Mesothelial cell of epicardium (in vitro differentiated cells): ENCODE measurements at places on chromosomes 16 and 17. TPM values are rescaled to one million over a fixed set of nuclear protein-coding genes. Genes with fewer than 3 reads are reported as not detected.

Gene TPSAB1
- total RNA-seq: not detected in 3 replicates

Gene B4GALNT2
- 0.02 to 0.07 TPM (median 0.04 TPM) in 3 replicates for total RNA-seq

Gene TNFRSF17
- not detected in 3 replicates for total RNA-seq

Gene FOXN1
- 0.34 to 0.42 TPM (median 0.34 TPM) in 3 replicates for total RNA-seq

Gene PDILT
- total RNA-seq: not detected in 3 replicates

Gene SEPTIN12
- 0.42 to 1.3 TPM (median 0.44 TPM) in 3 replicates for total RNA-seq

DNA sequence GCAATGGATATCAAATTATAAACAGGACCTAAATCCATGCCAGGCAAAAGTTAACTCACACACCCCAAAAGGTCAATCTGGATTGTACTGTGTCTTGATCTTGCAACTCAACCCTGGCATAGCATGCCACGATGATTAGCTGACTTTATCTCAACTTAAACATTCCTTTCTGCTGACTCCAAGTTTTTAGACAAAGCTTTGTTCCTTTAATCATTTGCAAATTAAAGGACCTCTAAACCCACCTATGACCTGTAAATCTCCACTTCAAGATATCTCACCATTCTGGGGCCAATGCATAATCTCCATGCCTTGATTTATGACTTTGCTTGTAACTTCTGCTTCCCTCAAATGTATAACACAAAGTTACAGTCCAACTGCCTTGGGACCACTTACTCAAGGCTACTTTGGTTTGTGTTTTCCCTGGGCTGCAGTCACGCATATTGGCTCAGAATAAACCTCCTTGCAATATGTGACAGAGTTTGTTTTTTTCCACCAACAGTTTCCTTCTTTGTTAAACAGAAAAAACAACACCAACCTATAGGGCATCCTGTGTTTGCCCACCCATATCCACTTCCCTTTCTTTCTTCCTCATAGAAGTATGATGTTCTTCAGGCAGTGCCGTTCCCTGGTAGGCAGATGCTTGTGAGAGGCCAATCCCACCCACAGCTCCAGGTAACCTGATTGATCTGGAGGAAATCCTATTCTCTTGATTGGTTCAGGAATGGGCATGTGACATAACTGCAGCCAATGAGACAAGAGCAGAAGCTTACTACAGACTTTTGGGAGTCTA, 390.6 kb upstream of the ERCC4 start:
- DNase-seq: no peak

DNA sequence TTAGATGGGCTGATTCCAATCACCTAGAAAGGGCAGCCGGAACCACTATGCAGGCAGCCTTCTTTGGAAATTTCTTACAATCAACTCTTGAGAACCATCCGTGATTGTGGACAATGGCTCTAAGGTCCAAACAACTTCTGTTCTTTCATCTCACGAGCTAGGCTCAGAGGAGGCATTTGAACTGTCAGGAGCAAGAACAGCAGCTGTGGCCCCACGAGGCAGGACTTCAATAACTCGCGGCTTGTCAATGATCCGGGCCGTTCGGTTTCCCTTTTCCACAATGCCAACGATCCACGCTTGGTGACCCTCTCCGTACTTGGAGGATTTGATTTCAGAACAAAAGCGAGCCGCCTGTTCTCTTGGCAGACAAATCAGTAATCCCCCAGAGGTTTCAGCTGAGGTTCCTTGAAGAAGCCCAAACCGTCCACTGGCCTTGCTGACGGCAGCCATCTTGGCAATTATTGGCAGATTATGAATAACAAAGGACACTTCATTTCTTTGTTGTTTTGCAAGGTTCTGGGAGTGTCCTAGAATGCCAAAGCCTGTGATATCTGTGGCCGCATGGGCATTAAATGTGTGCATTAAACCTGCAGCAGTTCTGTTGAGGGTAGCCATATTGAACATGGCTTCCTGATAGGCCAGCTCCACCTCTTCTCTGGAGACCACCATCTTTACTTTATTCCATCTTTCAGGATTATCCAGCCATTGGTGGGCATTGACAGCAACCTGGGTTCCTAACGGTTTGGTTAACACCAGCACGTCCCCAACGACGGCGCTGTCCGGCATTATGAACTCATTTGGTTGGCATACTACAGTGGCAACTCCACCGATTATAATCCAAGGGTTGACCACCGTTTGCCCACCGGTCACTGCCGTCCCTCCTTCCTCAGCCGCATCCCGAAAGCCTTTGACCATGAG, 1.2 kb downstream of the SEPHS2 start:
- no peak for DNase-seq

GRCh38 chr16:85903559-85903958, 4.6 kb downstream of the IRF8 start:
- DNase-seq: no peak

DNA sequence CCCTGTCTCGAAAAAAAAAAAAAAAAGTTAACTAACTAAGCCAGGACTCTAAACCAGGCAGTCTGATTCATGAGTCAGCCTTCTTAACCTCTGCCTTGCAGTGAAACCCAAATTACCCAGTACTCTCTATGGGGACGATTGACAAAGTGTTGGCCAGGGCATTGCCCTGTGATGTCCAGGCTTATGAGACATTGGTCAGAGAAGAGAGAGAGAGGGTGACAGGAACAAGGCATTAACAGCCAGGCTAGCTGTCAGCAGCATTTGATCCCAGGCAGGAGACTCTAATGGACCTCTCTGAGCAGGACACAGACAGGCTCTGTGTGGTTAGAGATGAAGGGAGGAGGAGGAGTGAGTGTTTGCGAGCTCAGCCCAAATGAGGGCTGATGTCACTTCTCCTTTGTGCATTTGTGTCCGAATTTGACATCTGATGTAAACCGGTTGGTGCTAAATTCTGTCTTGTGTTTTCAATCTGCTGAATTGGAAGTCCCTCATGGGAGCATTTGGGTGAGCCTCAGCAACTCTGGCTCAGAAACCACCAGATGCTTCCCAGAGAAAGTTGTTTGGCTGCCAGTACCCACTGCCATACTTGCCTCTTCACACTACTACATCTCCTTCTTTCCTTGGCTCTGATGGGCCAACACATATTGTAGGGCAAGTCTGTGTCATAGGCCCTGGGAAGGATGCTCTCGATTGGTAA, 4.3 kb upstream of the MYL4 start:
- DNase-seq: no peak

DNA sequence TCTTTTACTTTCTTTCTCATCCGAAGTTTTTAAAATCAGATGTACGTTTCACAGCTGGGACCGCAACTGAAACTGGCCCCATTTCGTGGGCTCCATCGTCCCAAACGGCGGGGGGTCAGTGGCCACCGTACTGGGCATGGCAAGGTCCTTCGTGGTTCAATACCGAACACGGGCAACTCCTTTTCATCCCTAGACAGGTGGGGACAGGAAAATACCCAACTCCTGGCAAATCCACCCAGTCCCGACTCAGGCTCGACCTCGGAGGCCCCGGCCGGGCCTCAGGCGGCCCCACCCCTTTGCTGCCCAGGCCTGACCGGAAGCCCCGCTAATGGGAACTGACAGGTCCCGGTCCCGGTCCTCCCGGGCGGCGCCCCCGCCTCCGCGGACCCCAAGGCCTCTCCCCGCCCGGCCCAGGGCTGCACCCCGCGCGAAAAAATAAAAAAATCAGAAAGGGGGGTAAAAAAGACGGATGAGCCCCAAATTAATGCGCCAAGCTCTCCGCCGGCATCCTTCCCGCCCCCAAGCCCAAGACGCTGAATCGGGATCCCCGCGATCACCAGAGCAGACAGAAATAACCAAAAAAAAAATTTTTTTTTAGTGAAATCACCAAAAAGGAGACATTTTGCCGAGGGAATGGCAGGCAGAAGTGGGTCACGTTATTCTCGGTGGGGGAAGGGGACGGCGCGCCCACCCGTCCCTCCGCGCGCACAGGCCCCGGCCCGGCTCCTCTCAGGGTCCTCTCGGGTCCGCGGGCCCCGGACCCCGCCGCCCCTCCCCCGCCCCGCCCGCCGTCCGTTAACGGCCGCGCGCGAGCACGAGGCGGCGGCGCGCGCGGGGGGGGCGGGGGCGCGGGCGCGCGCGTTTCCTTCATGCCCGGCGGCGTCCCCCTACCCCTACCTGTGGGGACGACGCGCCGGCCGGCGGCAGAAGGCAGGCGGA, 562 bp downstream of the ZC3H7A start:
- no peak for DNase-seq

DNA sequence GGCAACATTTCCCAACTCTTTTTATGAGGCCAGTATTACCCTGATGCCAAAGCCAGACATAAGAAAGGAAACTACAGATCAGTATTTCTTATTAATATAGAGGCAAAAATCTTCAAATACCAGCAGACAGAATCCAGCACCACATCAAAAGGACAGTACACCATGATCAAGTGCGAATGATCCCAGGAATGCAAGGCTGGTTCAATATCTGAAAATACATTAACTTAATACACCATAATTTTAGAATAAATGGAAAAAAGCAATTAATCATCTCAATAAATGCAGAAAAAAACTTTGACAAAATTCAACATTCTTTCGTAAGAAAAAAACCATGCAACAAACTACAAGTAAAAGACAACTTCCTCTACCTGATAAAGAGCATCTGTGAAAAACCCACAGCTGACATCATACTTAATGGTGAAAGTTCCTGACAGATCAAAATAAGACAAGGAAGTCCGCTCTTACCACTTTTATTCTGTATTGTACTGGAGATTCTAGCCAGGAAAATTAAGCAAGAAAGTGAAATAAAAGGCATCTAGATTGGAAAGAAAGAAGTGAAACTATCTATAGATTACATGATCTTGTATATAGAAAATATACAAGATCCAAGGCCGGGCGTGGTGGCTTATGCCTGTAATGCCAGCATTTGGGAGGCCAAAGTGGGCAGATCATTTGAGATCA, 26.4 kb upstream of the MAPK3 start:
- DNase-seq: no peak

DNA sequence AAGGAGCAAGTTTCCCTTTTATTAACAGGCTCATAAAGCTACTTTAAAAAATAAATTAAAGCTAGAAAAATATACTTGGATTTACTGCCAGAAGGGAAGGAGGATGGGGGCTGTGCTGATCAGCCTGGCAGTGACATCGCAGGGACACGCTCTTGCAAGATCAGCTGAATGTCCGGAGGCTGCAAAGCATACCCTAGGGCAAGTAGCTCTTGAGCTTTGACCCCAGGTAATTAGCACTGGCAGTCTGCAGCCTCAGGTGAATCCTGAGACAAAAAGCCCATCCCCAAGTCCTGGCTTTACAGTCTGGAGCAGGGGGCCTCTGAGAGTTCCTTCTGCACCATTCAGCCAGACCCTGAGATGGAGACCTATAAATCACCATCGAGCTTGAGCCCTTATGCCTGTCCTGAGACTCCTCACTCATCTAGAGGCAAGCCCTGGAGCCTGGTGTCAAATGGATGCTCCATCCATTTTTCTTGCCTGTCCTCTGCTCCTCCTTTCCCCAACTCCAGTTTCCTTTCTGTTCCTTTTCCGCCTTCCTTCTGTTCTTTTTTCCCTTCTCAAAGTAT, 131.7 kb downstream of the TMEM114 start:
- no peak for DNase-seq

- no peak for DNase-seq
Observed at GRCh38 chr17:72432143-72432621, 311.4 kb downstream of the SOX9 start.

DNA sequence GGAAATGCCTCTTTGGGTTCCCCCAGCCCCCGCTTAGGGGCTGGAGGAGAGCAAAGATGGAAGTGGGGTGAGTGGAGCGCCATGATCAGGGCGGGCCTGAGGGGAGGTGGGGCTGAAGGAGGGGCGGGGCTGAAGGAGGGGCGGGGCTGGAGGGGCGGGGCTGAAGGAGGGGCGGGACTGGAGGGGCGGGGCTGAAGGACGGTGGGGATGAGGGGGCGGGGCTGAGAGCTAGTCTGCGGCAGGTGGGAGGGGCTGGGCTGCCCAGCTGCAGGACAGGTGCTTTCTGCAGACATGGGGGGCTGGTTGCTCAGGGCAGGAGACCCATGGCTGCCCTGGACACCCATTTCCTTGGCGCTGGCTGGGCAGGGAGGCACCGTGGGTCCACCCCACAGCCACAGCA, 39.1 kb upstream of the PABPN1L start:
- no peak for DNase-seq

DNA sequence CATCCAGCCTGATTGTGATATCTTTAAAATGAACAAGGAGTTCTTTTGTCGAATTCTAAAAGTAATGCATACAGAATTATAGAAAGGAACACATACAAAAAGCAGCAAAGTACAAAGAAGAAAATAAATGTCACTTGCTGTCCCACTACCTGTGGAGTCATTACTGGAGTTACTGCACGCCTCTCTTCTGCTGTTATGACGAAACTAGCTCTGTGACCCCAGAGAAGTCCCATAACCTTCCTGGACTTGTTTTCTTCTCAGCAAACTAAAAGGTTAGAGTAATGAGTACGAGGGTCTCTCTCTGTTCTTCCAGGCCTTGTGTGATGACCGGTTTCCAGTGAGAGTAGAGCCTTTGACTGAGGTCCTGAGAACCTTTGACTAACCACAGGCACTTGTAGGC, 26.9 kb downstream of the BANP start:
- no peak for DNase-seq

GRCh38 chr17:62724398-62725146, 83.5 kb downstream of the MARCHF10 start:
- no peak for DNase-seq

DNA sequence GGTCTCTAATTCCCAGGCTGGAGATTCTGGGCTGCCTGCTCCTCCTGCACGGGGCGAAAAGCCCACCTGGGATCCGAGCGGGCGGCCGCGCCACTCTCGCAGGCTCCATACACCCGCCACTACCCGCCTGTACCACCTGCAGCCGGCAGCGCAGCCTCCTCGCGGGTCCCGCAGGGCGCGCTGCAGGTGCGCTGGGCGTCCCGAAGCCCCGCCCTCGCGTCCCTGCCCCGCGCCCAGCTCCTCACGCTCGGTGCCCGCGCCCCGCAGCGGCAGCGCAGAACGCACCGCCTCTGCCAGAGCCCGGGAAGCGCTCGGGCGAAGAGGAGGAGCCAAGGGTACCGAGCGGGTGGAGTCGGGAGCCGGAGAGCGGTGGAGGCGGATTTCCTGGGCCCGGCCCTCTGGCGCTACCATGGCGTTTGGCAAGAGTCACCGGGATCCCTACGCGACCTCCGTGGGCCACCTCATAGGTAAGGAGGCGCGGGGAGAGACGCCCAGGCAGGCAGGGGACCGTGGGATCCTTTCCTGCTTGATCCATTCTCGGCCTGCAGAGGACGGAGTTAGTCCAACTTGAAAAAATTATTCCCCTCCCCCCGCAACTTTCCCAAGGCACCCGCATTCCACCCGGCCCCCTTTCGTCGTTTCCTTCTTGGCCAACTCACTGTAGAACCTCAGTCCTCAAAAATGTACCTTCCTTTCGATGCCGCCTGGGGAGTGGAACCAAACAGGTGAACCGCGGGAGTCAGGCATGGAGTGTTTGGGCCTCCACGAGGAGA, at the start of gene TOM1L1:
Gene TOM1L1, plus strand, starts transcription at position 396 of the 773 bp plus-strand sequence. Its CDS starts 14 bp downstream, at position 410.
- DNase-seq: peak; percentile 77

DNA sequence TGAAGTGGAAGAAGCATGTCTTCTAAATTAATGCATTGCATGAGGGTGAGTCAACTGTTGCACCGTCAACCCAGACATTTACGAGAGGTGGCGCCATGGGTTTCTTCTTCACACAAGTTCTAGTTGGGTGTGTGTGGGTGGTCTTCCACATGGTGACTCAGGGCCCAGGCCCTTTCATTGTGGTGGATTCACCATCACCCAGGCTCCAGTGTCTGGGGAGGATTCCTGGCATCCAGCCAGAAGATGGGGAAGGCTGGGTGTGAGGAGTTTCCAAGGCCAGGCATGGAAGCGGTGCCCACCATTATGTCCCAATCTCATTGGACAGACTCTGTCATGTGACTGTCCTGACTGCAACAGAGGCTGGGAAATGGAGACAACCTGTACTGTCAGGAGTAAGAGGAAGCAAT, 21.4 kb upstream of the JPH3 start:
- no peak for DNase-seq
